Breast epithelium (tissue), 4 donors: ENCODE measurements at places on chromosomes 3 and 15.
A peak's percentile ranks its signal among the peaks of the same experiment; 100 is the strongest.

- peak overlapping the region; percentile 91 for H3K4me3 ChIP-seq
- H3K27ac ChIP-seq, result peak overlapping the region; percentile 86
- DNase-seq, result no peak
- H3K36me3 ChIP-seq, result no peaks in the 10 kb centered on the region
- no peaks in the 10 kb centered on the region for H3K4me1 ChIP-seq
- H3K27me3 ChIP-seq, result no peaks in the 10 kb centered on the region
Observed at GRCh38 chr15:67064607-67065530, 533 bp upstream of the SMAD3 start.

GRCh38 chr3:107315141-107315540 is 62.1 kb upstream of the CCDC54 start:
- no peak for DNase-seq
- no peaks in the 10 kb centered on the region for H3K4me1 ChIP-seq
- no peaks in the 10 kb centered on the region for H3K36me3 ChIP-seq
- no peak overlapping the region for H3K27ac ChIP-seq

- H3K4me1 ChIP-seq, result no peaks in the 10 kb centered on the region
- no peaks in the 10 kb centered on the region for H3K27me3 ChIP-seq
- no peak for DNase-seq
- H3K27ac ChIP-seq, result peak overlapping the region; percentile 88
Observed at GRCh38 chr15:101168463-101168824, 83.4 kb downstream of the CHSY1 start.

DNA sequence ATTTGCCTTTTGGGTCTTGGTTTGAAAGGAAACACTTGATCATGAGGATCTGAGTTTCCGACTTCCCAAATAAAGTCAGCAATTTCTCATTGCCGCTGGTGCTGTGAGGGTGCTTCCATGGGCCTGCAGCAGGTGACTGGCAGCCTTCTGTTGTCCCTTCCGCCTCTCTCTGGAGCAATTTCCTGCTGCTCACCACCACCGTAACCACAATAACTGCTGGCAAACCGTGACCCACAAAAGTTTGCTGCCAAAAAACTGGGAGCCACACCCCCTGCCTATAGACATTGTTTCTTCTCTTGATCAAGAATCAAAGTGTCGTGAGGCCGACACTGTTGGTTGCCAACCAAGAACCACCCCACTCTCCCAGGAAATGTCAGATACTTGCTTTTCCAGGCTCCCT is 164.0 kb downstream of the NR2F2 start:
- no peak overlapping the region for H3K4me3 ChIP-seq
- H3K27me3 ChIP-seq, result peaks cover 6% of the 10 kb centered on the region
- no peaks in the 10 kb centered on the region for H3K4me1 ChIP-seq
- no peak for DNase-seq
- no peak overlapping the region for H3K27ac ChIP-seq
- no peaks in the 10 kb centered on the region for H3K36me3 ChIP-seq

DNA sequence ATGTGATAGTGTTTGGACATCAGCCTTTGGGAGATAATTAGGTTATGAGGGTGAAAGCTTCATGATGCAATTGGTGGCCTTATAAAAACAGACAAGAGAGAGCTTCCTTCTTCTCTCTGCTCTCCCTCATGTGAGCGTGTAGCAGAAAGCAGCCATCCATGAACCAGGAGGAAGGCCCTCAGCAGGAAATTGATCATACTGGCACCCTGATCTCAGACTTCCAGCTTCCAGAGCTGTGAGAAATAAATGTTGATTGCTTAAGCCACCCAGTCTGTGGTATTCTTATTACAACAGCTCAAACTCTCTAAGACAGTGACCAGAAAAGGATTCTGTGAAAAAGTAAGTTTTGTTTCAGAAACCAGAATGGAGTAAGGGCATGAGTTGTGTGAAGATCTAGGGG is 13.3 kb downstream of the STAC start:
- no peaks in the 10 kb centered on the region for H3K36me3 ChIP-seq
- H3K27me3 ChIP-seq, result no peaks in the 10 kb centered on the region
- H3K4me1 ChIP-seq, result no peaks in the 10 kb centered on the region
- no peak for DNase-seq

- no peak overlapping the region for H3K27ac ChIP-seq
- H3K27me3 ChIP-seq, result no peaks in the 10 kb centered on the region
- H3K4me3 ChIP-seq, result no peak overlapping the region
- DNase-seq, result no peak
Observed at GRCh38 chr3:104176706-104177105, 1190.0 kb upstream of the ALCAM start.

DNA sequence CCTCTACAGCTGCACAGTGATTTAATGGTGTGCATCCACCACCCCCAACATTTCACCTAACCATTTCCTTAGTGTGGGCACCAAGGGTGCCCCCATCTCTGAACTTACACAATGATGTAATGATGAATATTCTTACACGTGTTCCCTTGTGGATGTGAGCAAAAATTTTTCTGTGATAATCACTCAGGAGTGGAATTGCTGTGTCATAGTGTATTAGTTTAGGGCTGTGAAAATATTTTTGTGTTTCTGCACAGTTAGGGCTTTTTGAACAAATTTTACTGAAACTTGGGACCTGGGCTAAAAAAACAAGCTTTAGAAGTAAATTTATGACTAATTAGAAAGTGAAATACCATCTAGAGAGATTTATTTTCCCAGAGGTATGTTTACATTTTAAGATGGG is 134.5 kb upstream of the CCNL1 start:
- no peaks in the 10 kb centered on the region for H3K36me3 ChIP-seq
- no peak for DNase-seq
- H3K27ac ChIP-seq, result no peak overlapping the region

DNA sequence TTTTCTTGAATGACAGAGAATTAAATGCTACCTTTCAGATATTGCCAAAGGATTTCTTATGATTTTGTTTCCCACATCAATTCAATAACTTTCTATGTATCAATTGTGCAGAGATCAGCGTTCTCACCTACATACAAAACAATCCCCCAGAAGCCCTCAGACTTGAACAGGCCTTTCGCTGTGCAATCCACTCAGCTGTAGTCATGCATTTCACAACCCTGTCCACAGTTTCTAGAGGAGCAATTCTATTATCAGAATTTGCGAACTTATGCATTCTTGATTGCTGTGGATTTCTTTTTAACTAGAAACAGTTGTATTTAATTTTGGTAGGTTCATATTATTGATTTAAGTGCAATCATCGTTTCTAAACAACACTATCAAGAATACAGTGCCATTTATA is 13.7 kb upstream of the ALCAM start:
- H3K4me3 ChIP-seq, result no peak overlapping the region
- no peaks in the 10 kb centered on the region for H3K4me1 ChIP-seq
- no peaks in the 10 kb centered on the region for H3K36me3 ChIP-seq
- no peak for DNase-seq

GRCh38 chr3:185708392-185708791 is 116.5 kb downstream of the IGF2BP2 start:
- no peak for DNase-seq
- no peaks in the 10 kb centered on the region for H3K4me1 ChIP-seq
- no peaks in the 10 kb centered on the region for H3K27me3 ChIP-seq
- no peak overlapping the region for H3K4me3 ChIP-seq
- H3K36me3 ChIP-seq, result no peaks in the 10 kb centered on the region

DNA sequence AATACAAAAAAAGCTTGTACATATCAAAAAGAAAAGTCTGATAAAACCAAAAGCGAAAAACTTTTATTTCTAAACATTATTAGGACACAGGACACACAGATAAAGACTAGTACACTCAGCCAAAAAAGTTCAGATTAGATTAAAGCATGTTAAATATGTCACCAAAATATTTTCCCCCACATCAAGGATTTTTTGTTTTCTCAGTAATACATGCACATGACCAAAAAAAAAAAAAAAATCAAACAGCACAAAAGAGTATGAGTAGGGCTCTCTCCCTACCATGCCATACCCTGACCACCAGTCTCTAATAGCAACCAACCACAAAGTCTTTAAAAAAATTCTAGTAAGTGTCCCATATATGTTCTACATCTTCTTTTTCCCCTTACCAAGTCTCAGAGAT is 77.4 kb downstream of the LRRFIP2 start:
- no peak overlapping the region for H3K4me3 ChIP-seq
- no peaks in the 10 kb centered on the region for H3K36me3 ChIP-seq
- H3K27me3 ChIP-seq, result no peaks in the 10 kb centered on the region
- no peak for DNase-seq

- DNase-seq, result no peak
- H3K27me3 ChIP-seq, result no peaks in the 10 kb centered on the region
- H3K4me1 ChIP-seq, result no peaks in the 10 kb centered on the region
- no peak overlapping the region for H3K4me3 ChIP-seq
Observed at GRCh38 chr3:42301446-42302175, 35.6 kb upstream of the CCK start.

DNA sequence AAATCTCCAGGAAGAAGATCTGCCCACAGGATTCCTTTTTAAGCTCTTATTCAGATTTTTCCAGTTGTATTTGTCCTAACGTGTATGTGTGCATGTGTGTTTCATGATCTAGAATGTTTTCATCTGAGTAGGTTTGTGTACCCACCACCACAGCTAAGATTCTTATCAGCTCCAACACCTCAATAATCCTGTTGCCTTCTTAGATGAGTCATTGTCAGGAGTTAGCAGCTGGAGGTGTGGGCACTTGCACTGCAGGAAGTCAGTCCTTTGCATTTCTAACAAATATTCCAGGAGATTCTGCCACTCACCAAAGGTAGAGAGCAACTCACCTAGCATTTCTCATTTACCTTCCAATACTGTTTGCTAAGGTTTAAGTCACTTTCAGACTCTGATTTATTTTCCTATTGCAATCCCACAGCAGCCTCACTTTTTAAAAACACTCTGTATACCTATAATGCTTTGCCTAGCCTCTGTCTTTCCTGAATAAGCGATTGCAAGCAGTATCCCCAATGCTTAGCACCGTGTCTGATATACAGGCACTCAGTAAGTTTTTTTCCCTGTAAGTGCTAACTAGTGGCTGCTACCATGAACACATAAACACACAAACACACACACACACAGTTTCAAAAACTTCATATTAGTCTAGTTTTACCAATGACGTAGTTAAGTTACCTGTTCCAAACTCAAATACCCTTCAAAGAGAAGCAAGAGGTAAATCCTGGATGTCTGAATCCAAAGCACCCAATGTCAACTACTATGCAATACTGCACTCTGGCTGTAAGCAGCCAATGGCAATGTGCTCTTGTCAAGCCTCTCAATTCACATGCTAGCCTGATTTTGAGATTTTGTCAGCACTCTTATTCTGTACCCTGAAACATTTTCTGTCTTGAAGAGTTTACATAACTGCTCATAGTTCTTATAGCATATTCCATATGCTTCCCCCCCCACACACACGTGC is 713.5 kb upstream of the LMCD1 start:
- no peaks in the 10 kb centered on the region for H3K36me3 ChIP-seq
- H3K4me3 ChIP-seq, result no peak overlapping the region
- H3K4me1 ChIP-seq, result no peaks in the 10 kb centered on the region

DNA sequence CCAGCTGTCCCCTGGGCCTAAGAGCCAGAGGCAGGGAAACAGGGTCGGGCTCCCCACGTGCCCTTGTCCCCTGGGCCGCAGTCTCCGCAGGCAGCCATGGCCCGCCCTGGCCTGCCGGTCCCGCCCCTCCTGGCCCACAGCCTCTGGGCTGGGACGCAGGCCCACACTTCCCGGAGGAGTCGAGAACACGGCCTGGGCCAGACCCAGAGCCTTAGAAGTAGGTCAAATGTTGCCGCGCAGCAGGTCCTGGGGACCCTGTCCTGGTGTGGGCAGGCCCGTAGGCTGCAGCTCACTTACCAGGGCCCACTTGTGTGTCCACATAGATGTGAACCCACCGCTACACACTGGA is 4.3 kb upstream of the MYL3 start:
- no peaks in the 10 kb centered on the region for H3K27me3 ChIP-seq
- H3K36me3 ChIP-seq, result no peaks in the 10 kb centered on the region
- peak overlapping the region; percentile 54 for H3K27ac ChIP-seq
- H3K4me3 ChIP-seq, result no peak overlapping the region

DNA sequence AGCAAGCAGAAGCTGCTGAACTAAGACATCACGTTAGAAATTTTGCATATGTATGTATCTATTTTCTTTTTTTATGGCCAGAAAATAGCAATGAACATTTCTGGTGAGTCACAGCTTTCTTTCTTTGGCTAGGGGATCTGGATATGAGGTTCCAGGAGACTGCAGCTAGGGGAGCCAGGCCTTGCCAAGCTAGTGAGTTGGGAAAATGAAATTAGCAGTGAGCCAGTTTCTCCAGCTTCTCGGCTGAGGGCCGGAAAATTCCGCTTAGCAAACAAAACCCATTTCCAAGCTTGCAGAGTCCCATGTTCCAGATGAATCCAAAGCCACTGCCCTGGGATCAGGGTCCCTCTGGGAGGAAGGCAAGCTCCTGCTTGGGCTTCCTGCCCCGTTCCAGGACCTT is 137.6 kb downstream of the SRGAP3 start:
- H3K36me3 ChIP-seq, result no peaks in the 10 kb centered on the region
- H3K4me1 ChIP-seq, result no peaks in the 10 kb centered on the region
- DNase-seq, result no peak

GRCh38 chr3:168581771-168582225 is 486.1 kb upstream of the GOLIM4 start:
- H3K4me3 ChIP-seq, result no peak overlapping the region
- H3K36me3 ChIP-seq, result no peaks in the 10 kb centered on the region
- no peaks in the 10 kb centered on the region for H3K4me1 ChIP-seq
- no peaks in the 10 kb centered on the region for H3K27me3 ChIP-seq

DNA sequence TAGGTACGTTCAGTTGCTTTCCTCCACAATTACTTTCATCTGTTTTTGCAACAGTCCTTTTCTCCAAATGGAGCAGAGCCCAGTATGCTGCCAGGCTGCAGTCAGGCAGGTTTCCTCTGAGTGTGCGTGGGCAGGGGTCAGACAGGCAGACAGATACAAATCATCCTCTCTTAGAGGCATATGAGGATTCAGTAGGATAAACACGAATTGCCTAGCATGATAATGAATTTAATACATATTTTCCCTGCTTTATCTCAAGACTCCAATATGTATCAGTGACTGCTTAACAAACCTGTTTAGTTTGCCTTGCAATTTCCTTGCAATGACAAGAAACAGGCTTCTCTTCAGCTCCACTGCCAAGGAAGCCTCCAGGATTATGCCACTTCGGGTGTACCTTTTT is 140.7 kb upstream of the NR2E3 start:
- no peak overlapping the region for H3K27ac ChIP-seq
- no peak overlapping the region for H3K4me3 ChIP-seq
- no peaks in the 10 kb centered on the region for H3K27me3 ChIP-seq
- DNase-seq, result no peak

GRCh38 chr3:136883967-136884720 is 22.1 kb downstream of the NCK1 start:
- H3K4me3 ChIP-seq, result no peak overlapping the region
- no peaks in the 10 kb centered on the region for H3K36me3 ChIP-seq
- H3K27ac ChIP-seq, result no peak overlapping the region
- H3K27me3 ChIP-seq, result no peaks in the 10 kb centered on the region
- H3K4me1 ChIP-seq, result no peaks in the 10 kb centered on the region
